ENCODE measurements at places on chromosomes 16 and 17.

DNA sequence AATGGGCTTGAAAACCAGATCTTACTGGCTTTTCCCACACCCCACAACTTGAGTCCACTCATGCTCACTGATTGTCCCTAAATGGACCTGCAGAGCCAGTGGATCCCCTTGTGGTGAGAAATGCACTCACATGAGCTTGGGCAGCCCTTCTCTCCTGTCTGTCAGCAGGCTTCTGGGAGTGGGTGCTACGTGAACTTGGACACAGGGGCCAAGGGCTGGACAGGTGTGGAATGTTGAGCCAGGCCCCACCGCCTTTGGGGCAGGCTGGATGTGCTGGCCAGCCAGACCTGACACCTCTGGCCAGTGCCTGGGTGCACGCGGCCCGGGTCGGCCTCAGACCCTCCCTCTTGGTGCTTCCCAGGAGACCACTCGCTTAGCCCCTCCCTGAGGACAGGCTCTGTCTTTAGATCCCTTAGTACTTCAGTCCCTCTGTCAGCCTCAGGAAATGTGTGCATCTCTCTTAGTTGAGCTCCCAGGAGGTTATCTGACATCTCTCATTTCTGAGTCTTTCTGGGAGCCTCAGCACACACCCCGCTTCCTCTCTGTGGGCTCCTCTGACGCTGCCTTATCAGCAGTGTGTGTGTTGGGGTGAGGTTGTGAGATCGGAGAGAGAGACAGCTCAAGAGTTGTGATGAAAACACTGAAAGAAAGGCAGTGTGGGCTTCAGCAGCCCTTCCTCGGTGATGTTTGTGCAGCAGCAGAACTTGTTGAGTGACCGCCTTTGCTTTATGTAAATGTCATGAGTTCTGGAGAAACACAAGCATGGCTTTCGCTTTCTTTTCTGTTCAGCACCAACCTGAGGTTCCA is 117.0 kb downstream of the RAB11FIP4 start:
- peak; percentile 69 for DNase-seq

DNA sequence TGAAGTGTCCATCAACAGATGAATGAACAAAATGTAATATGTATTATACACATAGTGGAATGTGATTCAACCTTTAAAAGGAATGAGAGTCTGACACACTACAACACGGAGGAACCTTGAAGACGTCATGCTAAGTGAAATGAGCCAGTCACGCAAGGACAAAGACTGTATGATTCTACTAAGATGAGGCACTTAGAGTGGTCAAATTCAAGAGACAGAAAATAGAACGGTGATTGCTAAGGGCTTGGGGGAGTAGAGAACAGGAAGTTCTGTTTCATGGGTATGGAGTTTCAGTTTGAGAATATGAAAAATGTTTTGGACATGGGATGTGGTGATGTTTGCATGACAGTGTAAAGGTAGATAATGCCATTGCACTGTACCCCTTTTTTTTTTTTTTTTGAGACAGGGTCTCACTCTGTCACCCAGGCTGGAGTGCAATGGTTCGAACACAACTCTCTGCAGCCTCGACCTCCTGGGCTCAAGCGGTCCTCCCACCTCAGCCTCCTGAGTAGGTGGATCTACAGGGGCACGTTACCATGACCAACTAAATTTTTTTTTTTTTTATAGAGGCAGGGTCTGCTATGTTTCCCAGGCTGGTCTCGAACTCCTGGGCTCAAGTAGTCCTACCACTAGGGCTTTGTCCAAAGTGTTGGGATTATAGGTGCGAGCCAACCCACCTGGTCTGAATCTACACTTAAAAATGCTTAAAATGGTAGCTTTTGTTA is 2.9 kb upstream of the CCDC102A start:
- DNase-seq = no peak

DNA sequence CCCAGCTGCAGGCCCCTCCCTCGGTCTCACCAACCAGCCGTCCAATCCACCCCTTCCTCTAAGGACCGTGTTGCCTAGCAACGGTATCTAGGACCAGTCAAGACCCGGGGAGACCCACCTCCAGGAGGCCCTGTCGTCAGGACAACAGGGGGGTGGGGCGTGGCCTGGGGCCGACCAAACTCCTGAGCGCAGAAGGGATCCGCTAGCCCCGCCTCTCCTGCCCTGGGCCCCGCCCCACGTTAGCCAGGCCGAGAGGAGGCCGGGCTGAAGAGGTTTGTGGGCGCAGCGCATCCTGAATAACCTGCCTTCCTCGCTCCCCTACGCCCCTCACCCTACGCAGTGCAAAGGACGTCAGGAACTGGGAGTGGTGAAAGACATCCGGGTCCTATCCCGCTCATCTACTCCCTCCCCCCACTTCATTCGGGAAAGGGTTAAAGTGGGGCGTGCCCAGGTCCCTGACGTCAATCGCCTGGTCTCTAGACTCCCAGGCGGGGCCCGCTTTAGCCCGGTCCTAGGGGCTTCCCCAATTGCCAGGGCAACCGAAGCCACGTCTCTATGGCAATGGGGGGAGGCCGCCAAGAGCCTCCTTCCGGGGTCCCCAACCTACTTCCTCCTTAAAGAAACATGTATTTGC is 14.7 kb downstream of the DLG4 start:
- peak; percentile 94 for DNase-seq

- DNase-seq = no peak
Measured at GRCh38 chr17:60355663-60356594, 36.0 kb downstream of the USP32 start.

GRCh38 chr16:66205287-66206231 is 160.9 kb upstream of the CDH5 start:
- DNase-seq = no peak

DNA sequence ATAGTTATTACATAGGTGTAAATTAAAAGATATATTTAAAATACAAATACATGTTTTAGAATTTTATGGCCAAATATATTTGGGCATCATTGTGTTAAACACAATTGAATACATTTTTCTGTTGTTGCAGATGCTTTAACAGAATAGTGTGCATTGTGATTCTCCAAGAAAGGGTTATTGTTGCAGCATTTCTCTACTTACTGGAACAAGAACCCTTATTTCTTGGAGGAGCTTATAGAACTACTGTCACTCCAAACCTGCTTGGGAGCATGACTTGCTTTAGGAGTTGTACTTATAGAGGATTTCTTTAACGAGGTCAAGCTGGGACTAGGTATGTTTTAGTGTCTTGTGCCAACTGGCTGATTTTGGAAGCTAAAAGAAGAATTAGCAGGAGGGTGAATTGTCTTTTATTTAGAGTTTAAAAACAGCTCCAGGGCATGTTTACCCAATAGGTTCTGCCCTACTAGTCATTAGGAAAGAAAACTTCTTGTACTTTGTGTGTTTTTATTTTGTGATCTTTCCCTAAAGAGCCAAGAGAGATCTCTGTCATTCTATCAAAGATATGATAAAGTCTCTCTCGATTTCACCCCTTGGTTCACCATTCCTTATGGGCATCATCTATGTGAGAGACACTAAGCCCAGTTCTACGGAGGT is 279.8 kb upstream of the SALL1 start:
- DNase-seq = no peak

DNA sequence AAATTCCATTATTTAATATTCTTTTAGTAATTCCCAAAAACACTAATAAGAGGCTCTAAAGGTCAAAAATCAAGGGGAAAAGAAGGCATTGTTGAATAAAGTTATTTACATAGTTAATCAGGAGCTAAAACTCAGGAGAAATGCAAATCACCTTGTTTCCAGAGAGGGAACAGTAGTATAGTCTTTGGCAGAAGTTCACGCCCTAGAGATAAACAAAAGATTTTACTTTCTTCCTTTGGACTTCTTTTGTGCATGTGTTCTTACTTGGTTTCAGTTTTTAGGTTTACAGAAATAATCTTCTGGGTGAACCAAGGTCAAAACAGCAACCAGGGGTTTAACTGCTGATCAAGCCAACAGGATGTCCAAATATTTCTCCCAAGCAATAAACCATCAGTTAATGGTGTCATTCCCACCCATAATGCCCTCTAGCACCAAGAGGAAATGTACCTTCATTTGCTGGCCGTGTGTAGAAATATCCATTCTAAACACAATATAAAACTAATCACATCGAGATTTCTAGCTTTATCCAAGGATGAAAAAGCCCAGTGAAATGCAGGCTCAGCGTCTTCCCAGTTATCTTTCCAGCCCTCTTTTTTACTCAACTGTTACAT is 518.8 kb upstream of the SOX9 start:
- no peak for DNase-seq

DNA sequence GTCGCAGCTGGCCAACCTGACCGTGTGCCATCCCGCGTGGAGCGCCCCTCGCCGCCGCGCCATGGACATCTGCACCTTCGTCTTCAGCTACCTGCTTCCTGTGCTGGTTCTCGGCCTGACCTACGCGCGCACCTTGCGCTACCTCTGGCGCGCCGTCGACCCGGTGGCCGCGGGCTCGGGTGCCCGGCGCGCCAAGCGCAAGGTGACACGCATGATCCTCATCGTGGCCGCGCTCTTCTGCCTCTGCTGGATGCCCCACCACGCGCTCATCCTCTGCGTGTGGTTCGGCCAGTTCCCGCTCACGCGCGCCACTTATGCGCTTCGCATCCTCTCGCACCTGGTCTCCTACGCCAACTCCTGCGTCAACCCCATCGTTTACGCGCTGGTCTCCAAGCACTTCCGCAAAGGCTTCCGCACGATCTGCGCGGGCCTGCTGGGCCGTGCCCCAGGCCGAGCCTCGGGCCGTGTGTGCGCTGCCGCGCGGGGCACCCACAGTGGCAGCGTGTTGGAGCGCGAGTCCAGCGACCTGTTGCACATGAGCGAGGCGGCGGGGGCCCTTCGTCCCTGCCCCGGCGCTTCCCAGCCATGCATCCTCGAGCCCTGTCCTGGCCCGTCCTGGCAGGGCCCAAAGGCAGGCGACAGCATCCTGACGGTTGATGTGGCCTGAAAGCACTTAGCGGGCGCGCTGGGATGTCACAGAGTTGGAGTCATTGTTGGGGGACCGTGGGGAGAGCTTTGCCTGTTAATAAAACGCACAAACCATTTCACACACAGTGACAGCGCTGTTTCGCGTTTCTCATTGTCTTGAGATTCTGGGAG is 2.0 kb upstream of the ZACN start:
- DNase-seq = no peak

DNA sequence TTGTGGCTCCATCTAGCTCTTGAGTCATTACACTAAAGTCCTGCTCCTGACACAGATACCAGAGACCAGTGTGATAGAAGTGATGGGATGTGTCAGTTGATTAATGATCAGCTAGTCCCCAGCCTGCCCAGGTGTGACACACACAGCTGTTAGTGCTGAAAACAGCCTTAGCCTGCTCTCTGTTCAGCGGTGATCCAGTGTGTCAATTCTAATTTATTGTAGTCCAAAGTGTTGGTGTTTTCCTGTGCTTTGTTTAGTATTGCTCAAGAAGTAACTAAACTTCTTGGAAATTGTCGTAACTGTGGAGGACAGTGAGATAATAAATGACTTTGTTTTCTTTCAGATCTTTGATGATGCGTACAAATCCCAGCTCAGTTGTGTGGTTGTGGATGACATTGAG is 92.3 kb downstream of the WNT3 start:
- no peak for DNase-seq

GRCh38 chr17:10521949-10522348 is 3.6 kb upstream of the MYH1 start:
- no peak for DNase-seq

- no peak for DNase-seq
Measured at GRCh38 chr16:63612462-63613227, 1509.2 kb downstream of the CDH11 start.

DNA sequence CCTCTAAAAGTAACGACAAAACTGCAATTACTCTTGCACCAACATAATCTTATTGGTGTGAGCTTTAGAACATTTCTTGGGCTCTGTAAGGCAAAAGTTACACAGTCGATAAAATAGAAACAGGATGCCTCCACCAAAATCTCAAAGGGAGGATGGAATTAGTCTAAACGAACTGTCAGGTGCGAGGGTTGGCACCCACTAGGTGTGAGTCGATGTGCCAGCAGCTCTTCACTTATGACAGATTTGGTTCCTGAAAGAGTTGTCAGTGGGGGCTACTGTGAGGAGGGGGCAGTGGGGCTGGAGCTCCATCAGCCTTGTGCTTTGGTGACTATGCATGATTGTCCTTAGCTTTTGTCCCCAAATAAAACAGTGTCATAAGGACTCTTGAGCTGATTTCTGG is 422.9 kb downstream of the TMEM114 start:
- DNase-seq = no peak

GRCh38 chr17:45073414-45074070 is 12.4 kb downstream of the NMT1 start:
- no peak for DNase-seq

- DNase-seq = no peak
Measured at GRCh38 chr16:57062329-57062728, 30.1 kb upstream of the CPNE2 start.

GRCh38 chr16:49649013-49649765 is 206.7 kb downstream of the ZNF423 start:
- DNase-seq = no peak

DNA sequence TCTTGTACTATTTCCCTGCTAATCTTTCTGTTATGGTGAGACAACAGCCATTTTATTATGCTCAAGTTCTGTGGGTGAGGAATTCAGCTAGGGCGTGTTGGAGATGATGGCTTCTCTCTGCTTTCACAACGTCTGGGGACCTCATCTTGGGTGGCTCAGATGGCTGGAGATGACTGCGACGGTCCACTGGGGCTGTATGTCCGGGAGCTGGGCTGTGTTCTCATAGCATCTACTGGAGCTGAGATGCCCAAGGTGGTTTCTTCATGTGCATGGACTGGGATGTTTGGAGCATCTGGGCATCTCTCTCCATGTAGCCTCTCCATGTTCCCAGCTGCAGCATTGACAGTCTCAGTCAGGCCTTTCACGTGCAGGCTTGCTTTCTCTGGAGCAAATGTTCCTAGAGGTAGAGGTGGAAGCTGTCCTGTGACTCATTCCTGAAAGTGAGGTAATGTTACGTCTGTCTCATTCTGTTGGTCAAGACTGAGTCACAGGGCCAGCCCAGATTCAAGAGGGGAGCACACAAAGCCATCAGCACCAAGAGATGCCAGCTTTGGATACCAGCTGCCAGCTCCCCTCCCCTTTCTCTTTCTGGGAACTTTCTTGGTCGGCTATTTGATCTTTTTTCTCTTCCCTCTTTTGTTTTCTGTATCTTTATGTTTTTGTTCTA is 96.2 kb downstream of the RAP1GAP2 start:
- no peak for DNase-seq

DNA sequence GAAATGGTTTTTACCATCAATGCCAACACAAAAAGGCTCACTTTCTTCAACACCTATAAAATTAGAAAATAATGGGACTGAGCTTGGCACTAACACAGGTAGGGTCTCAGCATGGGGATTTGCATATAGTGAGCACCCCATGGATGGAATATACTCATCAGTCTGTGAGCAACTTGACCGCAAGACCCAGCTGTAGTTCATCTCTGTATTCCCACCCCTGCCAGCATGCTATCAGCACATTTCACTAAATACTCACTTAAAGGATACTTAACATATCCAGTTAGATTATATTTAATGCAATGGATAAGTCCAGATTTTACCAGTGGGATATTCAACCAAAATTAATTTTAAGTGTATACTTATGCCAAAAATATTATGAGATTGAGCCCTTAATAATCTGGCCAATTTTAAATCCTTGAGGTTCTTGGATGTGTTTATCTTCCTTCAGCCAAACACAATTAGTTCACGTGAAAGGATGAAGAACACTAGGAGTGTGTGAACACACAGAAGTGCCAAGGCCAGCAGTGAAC is 66.7 kb downstream of the C16orf95 start:
- no peak for DNase-seq
